ENCODE measurements at places on chromosomes 5 and 9.

- DNase-seq = no peak
Measured at GRCh38 chr9:94286116-94286515, 27.0 kb downstream of the ZNF169 start.

- DNase-seq = no peak
Measured at GRCh38 chr5:122153230-122153629, 23.9 kb downstream of the ZNF474 start.

GRCh38 chr5:144122641-144123040 is 47.8 kb downstream of the YIPF5 start:
- no peak for DNase-seq

DNA sequence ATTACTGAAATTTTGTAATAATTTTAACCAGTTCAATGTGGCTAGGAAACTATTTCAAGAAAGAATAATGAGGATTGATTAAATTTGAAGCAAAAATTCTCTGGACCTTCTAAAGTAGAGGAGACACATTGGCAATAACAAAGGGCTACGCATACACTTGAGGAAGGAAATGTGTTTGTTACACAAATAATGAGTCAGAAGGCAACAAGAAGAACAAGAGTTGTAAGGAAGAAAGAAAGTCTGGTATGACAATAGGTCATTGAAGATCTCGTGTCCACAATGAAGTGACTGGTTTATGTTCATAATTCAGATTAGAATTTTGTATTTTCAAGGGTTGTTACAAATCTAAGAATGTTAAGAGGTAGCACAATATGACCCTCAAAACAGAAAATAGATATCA is 25.8 kb downstream of the ST8SIA4 start:
- no peak for DNase-seq

DNA sequence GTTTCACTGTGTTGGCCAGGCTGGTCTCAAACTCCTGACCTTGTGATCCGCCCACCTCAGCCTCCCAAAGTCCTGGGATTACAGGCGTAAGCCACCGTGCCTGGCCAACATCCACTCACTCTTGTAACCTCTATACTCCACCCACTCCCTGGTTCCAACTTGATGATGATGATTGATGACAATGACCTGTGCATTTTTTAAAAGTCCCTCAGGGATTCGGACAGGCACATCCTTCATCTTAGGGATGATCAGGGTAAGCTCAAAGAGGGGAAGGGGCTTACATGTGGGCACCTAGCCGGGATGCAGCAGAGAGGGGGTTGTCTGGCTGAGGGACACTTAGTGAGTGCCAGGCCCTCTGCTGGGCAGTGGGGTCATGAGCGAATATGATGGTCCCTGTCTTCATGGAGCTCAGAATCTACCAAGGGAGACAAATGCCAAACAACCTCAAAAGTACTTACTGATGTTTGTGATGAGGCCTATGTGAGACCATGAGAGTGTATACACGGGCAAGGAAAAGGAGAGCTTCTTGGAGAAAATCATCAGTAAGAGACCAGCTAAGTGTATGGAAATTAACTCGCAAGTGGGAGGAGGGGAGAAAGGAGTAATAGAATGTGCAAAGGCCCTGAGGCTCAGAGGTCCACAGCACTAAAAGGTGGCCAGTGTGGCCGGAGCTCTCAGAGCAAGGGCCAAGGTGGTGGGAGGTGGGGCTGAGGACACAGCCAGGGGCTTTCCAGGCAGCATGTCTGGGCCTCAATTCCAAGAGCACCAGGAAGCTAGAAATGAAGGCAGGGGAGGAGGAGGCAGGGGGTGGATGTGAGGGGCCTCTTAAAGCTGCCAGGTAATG is 27.4 kb downstream of the LHX2 start:
- DNase-seq = no peak

DNA sequence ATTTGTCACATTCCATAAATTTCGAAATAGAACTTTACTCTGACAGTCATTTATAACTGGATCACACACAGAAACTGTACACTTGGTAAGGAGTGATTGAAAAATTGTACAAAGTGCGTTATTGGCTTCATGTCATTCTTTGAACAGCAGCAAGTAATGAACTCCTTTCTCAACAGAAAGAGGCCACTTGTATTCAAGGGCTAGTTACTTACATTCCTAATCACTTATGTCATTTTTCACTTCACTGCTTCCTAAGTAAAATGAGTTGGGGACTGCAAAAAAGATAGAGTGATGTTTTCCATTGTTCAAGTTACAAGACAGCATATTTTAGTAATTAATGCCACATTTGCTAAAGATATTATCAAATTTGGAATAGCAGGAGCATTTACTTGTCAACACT is 893.2 kb downstream of the DTWD2 start:
- no peak for DNase-seq

- no peak for DNase-seq
Measured at GRCh38 chr9:79268806-79269205, 303.0 kb upstream of the TLE4 start.

GRCh38 chr9:90331826-90332575 is 310.6 kb downstream of the DIRAS2 start:
- DNase-seq = no peak

DNA sequence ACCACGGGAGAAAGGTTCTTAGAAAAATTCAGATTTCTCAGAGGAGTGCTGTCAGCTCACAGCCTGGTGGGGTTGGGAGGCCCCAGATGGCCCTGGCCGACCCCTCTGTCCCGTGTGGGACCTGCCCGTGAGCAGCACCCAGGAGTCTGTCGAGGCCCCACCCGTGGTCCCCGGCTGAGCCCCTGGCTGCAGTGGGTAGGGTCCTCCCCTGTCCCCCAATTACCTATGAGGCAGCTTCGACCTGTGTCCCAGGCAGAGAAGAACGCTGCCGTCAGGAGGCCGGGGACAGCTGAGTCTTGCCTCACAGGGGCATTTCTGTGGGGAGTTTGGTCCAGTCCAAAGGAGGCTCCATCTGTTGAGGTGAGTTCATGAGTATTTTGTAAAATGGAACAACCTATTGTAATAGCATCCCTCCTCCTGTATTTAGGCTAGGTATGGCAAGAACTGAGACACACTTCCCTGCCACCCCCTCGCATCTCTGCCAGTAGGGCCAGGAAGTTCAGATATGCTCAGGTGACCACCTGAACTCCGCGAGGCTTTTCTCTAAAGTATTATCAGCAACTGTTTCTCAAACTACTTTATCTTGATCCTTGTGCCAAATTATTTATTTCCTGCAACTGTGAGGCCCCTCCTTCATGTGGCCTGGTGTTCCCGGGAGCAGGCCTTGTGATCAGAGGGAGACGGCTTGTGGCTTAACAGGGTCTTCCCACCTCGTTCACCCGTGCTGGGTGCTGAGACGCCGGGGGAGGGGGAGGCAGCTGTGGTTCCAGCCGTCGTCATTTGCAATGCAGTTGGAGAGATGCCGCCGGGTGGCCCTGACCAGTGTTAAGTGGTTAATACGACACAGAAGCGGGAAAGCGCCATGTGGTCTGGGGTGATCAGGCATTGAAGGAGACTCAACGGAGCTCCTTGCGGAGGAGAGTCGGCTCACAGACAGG is 1.7 kb downstream of the AHRR start:
- DNase-seq = no peak

DNA sequence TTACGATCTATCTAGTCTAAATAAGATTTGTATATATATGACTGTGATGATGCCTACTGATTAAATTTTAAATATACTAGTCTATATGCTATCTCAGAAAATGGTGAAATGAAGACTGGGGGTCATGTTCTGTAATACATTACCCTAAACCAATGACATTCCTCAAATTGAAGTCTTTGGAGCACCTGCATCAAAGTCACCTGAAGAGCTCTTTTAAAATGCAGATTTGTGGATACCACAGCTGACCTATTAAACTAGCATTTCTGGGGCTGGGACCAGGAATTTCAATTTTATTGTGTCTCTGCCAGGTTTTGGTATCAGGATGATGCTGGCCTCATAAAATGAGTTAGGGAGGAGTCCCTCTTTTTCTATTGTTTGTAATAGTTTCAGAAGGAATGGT is 631.9 kb upstream of the DMAC1 start:
- no peak for DNase-seq

DNA sequence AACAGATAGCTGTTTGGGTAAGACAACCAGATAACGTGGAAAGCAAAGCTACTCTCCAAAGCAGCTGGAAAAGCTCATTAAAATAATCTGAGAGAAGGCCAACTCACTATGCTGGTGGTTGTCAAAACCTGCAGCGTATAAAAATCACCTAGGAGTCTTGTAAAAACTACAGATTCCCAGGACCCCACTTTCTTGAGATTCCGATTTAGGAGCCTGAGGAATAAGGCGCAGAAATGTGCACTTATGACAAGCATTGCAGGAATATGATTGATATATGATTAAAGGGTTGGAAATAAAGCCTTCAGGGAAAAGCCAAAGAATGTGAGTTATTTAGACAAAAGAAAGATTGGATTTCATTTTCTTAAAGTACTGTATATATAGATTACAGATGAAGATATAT is 285.0 kb upstream of the PTGER4 start:
- DNase-seq = no peak

DNA sequence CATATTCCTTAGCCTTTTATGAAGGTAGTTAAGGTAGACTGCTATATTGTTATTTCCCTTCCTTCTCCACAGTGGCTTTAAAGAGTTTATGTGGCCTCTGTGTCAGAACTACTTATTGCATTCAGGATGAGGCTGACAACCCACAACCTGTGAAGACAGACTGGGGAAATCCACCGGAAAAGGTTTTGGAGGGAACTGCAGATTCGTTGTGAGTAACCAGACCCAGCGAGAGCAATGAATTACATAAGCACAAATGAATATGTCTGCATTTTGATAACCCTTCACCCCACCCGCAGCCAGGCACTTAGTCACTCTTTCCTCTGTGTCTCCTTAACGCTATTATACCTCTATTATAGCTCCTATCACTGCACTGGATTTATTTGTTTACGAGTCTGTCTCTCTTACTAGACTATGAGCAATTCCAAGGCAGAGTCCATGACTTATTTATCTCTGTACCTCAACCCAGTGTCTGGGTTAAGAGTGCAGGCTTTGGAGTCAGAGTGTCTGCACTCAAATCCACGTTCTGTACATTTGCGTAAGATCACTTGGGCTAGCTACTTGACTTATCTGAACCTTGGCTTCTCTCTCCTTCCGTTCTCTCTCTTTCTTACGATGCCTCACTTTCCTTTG is 19.2 kb downstream of the KCTD16 start:
- peak; percentile 77 for DNase-seq

DNA sequence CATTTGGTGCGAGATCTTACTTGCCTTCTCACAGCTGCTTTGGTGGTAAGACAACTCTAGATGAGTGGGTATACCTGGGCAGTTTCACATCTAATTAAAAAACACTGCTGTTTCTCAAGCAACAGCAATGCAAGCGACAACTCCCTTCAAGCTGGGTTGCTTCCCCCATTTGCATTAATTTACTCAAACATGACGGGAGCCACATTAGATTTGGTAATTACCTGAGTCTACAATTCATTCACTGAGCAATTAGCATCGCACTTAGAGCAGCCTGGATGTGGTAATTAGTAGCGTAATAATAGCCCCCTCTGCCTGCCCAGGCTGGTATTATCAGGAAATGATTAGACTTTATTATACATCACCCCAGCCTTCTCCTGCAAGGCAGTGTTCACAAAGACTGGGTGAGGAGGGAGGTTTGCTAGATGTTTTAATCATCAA is 73.4 kb downstream of the FBXO38 start:
- peak; percentile 6 for DNase-seq

GRCh38 chr9:111897601-111898137 is 1.1 kb downstream of the UGCG start:
- peak; percentile 19 for DNase-seq

GRCh38 chr5:142014911-142015584 is 2.2 kb upstream of the GNPDA1 start:
- DNase-seq = peak; percentile 67

DNA sequence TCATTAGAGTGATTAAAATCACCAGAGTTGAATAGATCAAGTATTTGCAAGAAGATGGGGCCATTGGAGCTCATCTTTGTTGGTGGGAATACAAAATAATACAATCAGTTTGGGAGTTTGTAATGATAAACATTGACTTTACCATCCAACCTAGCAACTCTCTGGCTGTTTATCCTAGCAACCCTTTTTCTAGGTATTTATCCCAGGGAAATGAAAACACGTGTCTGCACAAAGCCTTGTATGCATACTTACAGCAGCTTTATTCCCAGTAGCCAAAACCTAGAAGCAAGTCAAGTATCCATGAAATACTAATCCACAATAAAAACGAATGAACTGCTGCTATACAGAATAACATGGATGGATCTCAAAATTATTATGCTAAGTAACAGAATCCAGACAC is 152.7 kb upstream of the DAB2 start:
- DNase-seq = no peak

DNA sequence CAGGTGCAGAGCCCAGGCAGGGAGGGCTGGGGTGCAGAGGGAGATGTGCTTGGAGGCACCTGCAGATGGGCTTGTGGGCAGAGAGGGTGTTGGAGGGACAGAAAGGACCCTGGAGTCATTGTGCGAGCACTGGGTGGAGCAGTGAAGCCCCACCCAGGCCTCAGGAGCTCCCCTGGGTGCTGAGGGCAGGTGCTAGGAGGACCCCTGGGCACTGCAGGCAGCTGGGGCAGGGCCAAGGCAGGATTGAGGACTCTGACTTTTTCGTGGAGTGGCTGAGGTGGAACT is 10.3 kb upstream of the SLC6A18 start:
- no peak for DNase-seq

DNA sequence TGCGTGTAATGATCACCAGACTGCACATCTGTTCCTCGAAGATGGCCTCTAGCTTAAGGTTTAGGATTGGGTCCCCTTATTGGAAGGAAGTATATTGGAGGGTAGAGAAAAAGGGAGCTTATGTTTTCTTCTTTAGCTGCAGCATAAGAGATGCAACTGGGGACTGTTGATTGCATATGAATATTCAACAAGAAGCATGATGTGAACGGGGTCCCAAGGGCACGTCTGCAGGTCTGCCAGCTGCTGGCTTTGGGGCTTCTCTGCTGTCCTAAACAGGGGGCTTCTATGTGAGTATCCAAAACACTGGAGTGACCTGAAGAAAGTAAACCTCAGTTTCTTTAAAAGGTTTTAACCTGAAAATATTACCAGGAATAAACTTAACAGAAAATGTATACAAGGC is 3.6 kb upstream of the BNIP1 start:
- DNase-seq = no peak

GRCh38 chr9:6975198-6975597 is 217.4 kb downstream of the KDM4C start:
- DNase-seq = no peak

- peak; percentile 10 for DNase-seq
Measured at GRCh38 chr5:101047181-101047580, 144.1 kb upstream of the ST8SIA4 start.

All from activated CD4-positive, alpha-beta T cell treated with anti-CD3 and anti-CD28 coated beads for 48 hours (primary cell).